ENCODE measurements at places on chromosomes 13 and 19. TPM values are rescaled to one million over a fixed set of nuclear protein-coding genes. Genes with fewer than 3 reads are reported as not detected.

The PLVAP gene
- not detected for total RNA-seq

The LIPE gene
- total RNA-seq: 34.3 TPM

The TMEM161A gene
- 26.2 TPM for total RNA-seq

The HIPK4 gene
- not detected for total RNA-seq

The C1QTNF9B gene
- not detected for total RNA-seq

The PCP2 gene
- 4.0 TPM for total RNA-seq

The ZNF813 gene
- 7.8 TPM for total RNA-seq

All from activated CD8-positive, alpha-beta T cell treated with anti-CD3 and anti-CD28 coated beads for 36 hours (primary cell).